A549 treated with ZK216348 at 1 μM for 4 hours (cell line): ENCODE measurements at places on chromosomes 7 and 10. TPM values are rescaled to one million over a fixed set of nuclear protein-coding genes. Genes with fewer than 3 reads are reported as not detected.

ANKRD2 gene
- 3.9 to 6.4 TPM (median 5.4 TPM) in 5 replicates for total RNA-seq

ITGB8 gene
- 0.68 to 1.5 TPM (median 0.89 TPM) in 5 replicates for total RNA-seq

POM121L12 gene
- total RNA-seq, result not detected in 5 replicates

EIF4EBP2 gene
- 10.3 to 16.1 TPM (median 14.9 TPM) in 5 replicates for total RNA-seq

CUZD1 gene
- 0.96 to 1.6 TPM (median 1.4 TPM) in 5 replicates for total RNA-seq

CPVL gene
- total RNA-seq, result 0.20 to 0.86 TPM (median 0.41 TPM) in 4 of 5 replicates, not detected in the other

OR13A1 gene
- total RNA-seq, result not detected in 5 replicates

SPDYE18 gene
- 0.26 TPM in 1 of 5 replicates, not detected in the others for total RNA-seq

PARD3 gene
- total RNA-seq, result 62.4 to 85.0 TPM (median 68.7 TPM) in 5 replicates

SLC13A4 gene
- total RNA-seq, result not detected in 5 replicates

PDE6C gene
- total RNA-seq, result not detected in 5 replicates

GIMAP7 gene
- total RNA-seq, result not detected in 5 replicates

CXCL12 gene
- total RNA-seq, result 0.08 to 0.25 TPM (median 0.20 TPM) in 3 of 5 replicates, not detected in the others

CDHR1 gene
- 0.06 to 0.14 TPM (median 0.10 TPM) in 4 of 5 replicates, not detected in the other for total RNA-seq

FBXO24 gene
- 0.07 to 0.40 TPM (median 0.15 TPM) in 3 of 5 replicates, not detected in the others for total RNA-seq

KIAA1217 gene
- total RNA-seq, result 1.4 to 2.1 TPM (median 1.9 TPM) in 5 replicates

MBL2 gene
- not detected in 5 replicates for total RNA-seq

SEMA4G gene
- total RNA-seq, result 7.1 to 10.2 TPM (median 7.7 TPM) in 5 replicates

C10orf88 gene
- total RNA-seq, result 6.6 to 9.6 TPM (median 8.6 TPM) in 5 replicates

CPA1 gene
- total RNA-seq, result not detected in 5 replicates

WEE2 gene
- total RNA-seq, result not detected in 5 replicates

GNAT3 gene
- total RNA-seq, result not detected in 5 replicates

PNLIPRP2 gene
- total RNA-seq, result 0.12 TPM in 1 of 5 replicates, not detected in the others

C10orf95 gene
- 0.13 to 0.34 TPM (median 0.19 TPM) in 4 of 5 replicates, not detected in the other for total RNA-seq

NPC1L1 gene
- 0.06 to 0.14 TPM (median 0.08 TPM) in 5 replicates for total RNA-seq

HOXA10 gene
- total RNA-seq, result 7.3 to 8.9 TPM (median 7.7 TPM) in 5 replicates

EGR2 gene
- total RNA-seq, result 0.26 to 0.54 TPM (median 0.43 TPM) in 5 replicates

TSPAN33 gene
- 5.4 to 6.9 TPM (median 6.5 TPM) in 5 replicates for total RNA-seq

FOXI2 gene
- not detected in 5 replicates for total RNA-seq

YKT6 gene
- total RNA-seq, result 101 to 122 TPM (median 121 TPM) in 5 replicates
